Mesangial cell (primary cell): ENCODE measurements at places on chromosomes 6 and 20. TPM values are rescaled to one million over a fixed set of nuclear protein-coding genes. Genes with fewer than 3 reads are reported as not detected.

Gene GSTA2
- total RNA-seq: not detected in 2 replicates

Gene C6orf58
- total RNA-seq: not detected in 2 replicates

Gene SLC32A1
- not detected in 2 replicates for total RNA-seq

Gene TSBP1
- not detected in 2 replicates for total RNA-seq

Gene CFAP61
- 0.25 TPM in 1 of 2 replicates, not detected in the other for total RNA-seq

Gene TFEB
- 7.8 and 13.8 TPM in 2 replicates for total RNA-seq

Gene RRAGD
- 2.8 and 4.7 TPM in 2 replicates for total RNA-seq

Gene TUBB2B
- 95.3 and 95.6 TPM in 2 replicates for total RNA-seq

Gene TRERF1
- total RNA-seq: 3.2 and 3.6 TPM in 2 replicates

Gene PTPRA
- total RNA-seq: 30.3 and 42.7 TPM in 2 replicates

Gene TFAP2C
- total RNA-seq: 0.13 and 1.5 TPM in 2 replicates

Gene CALHM6
- total RNA-seq: 1.6 and 2.6 TPM in 2 replicates

Gene DDO
- total RNA-seq: 0.16 and 0.25 TPM in 2 replicates

Gene RNF217
- total RNA-seq: 10.6 and 23.5 TPM in 2 replicates

Gene SASH1
- total RNA-seq: 5.5 and 19.3 TPM in 2 replicates

Gene NELFE
- 108 and 116 TPM in 2 replicates for total RNA-seq

Gene GABRR1
- total RNA-seq: not detected in 2 replicates

Gene ANGPT4
- total RNA-seq: not detected in 2 replicates

Gene SPATA2
- 3.3 and 3.7 TPM in 2 replicates for total RNA-seq

Gene PLA2G7
- total RNA-seq: not detected in 2 replicates

Gene SIRPD
- total RNA-seq: not detected in 2 replicates

Gene CST5
- total RNA-seq: 0.33 and 4.8 TPM in 2 replicates
